ENCODE measurements at places on chromosomes 4 and X.

GRCh38 chr4:94339779-94340178 lies 2.9 kb downstream of the HPGDS start:
- DNase-seq, result no peak

GRCh38 chr4:12146339-12146738 lies 717.6 kb upstream of the HS3ST1 start:
- no peak for DNase-seq

DNA sequence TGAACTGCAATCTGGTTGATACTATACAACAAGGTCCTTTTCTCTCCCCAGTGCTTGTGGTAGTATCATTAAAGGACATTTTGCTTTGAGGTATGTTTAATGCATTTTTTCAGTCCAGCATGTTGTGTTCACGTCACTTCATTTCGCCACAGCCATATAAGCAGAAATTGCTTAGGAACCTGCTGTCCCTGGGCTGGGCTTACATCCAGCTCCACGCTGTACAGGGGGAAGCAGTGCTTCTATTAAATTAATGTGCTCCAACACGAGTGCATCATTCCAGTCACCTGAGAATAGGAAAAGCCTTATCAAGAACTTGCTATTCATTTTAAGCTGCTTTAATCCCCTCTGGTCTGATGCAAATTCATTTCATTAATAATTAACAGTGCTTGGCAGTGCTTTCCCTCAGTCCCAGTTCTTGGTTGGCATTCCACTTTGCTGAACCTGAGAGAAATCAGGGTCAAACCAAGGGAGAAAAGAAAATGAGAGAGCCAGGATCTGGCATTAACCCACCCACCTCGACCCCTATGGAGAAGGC lies 47.4 kb upstream of the PTCHD1 start:
- DNase-seq, result no peak

GRCh38 chr4:124505211-124505610 lies 207.3 kb downstream of the ANKRD50 start:
- DNase-seq, result no peak

DNA sequence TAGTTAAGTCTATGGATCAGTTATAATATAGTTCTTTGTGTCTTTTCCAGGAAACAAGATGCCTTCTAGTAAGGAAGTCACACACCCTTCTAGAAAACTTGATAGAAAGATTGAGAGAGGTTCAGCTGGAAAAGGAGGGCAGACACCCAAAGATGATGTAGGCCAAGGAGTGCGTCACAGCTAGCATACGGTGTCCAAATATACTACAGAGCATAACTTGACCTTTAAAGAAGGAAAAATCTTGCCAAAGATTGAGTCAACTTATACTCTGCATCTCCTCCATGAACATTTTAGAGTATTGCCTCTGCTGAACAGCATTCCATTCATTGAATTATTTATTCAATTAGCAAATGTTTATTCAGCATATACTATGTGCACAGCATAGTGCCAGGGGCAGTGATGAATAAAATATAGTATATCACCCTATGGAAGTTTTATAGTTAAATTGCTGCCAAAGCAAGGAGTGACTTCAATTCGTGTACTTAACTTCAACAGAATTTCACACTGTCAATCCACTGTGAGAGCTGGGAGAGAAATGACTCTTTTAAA lies 51.9 kb upstream of the SLC6A14 start:
- no peak for DNase-seq

Data from GM20000 (cell line).